Activated CD8-positive, alpha-beta T cell treated with anti-CD3 and anti-CD28 coated beads, Interleukin-2, amount 10 ng/mL, durations not matched to agents 7 days and 5 days (primary cell): ENCODE measurements at places on chromosomes 7 and 10. TPM values are rescaled to one million over a fixed set of nuclear protein-coding genes. Genes with fewer than 3 reads are reported as not detected.

CALHM3 gene
- total RNA-seq: 0.45 TPM

UCN3 gene
- not detected for total RNA-seq

DRGX gene
- not detected for total RNA-seq

ZWINT gene
- total RNA-seq: 123 TPM

RBM33 gene
- total RNA-seq: 85.6 TPM

DNA sequence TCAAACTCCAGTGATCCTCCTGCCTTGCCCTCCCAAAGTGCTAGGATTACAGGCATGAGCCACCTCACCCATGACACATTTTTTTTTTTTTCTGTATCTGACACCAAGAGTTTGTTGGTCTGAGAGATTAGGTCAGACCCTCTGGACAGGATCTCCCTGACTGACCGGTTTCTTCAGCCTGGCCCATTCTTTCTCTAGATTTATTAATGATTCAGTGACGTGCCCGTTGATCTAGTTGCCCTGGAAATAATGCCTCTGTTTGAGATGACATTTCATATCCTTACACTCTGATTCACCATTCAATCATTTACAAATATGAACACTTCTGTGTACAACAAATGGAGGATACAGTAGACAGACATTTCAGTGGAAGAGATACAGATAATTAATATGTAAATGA, 1.4 kb upstream of the ZNF212 start:
- H3K4me3 ChIP-seq: no peak overlapping the region
- peaks cover 28% of the 10 kb centered on the region for H3K4me1 ChIP-seq
- H3K27ac ChIP-seq: no peak overlapping the region
- H3K36me3 ChIP-seq: peaks cover 11% of the 10 kb centered on the region
- H3K27me3 ChIP-seq: no peaks in the 10 kb centered on the region

GRCh38 chr10:122550427-122550826, 10.1 kb upstream of the DMBT1 start:
- no peak overlapping the region for H3K4me3 ChIP-seq
- H3K4me1 ChIP-seq: peaks cover 11% of the 10 kb centered on the region
- no peaks in the 10 kb centered on the region for H3K36me3 ChIP-seq
- no peaks in the 10 kb centered on the region for H3K27me3 ChIP-seq
- no peak overlapping the region for H3K27ac ChIP-seq
- no peak for DNase-seq

DNA sequence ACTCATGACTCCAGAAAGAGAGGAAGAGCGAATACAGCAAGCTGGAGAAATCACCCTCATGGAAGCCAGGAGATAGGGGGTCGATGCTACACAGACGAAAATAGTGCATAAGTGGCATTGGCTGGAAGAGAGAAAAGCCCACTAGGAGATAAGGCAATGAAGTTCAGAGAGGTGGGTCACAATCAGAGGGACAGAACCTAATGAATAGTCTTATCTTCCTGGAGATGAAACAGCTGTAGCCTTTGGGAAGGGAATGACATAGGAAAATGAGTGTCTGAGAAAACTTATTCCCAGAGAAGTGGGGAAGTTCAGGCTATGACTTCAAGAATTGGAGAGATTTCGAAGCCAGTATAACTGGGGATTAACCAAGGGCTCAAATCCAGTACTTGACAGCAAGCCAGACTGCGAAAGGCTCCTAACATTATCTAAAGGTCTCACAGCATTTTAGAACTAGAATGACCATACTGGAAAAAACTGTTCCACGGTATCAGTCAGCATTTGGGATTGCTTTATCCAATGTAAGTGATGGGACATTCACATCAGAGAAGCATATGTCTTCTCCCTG, 211.1 kb downstream of the ZNF365 start:
- no peak overlapping the region for H3K27ac ChIP-seq
- no peaks in the 10 kb centered on the region for H3K36me3 ChIP-seq
- DNase-seq: no peak
- no peaks in the 10 kb centered on the region for H3K4me1 ChIP-seq
- no peak overlapping the region for H3K4me3 ChIP-seq

DNA sequence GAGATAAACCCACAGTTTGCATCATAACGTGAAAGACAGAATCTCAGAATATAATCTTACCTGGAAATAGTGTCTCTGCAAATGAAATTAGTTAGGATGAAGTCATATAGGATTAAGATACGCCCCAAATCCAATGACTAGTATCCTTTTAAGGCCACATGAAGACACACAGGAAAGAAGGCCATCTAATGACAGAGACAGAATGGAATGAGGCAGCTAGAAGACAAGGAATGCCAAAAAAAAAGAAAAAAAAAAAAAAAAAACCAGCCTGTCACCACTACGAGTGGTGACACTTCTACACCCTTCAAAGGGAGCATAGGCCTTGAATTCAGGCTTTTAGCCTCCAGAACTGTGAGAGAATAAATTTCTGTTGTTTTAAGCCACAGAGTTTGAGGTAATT, 82.9 kb downstream of the HYCC1 start:
- no peak overlapping the region for H3K27ac ChIP-seq
- peaks cover 18% of the 10 kb centered on the region for H3K27me3 ChIP-seq
- no peaks in the 10 kb centered on the region for H3K4me1 ChIP-seq

DNA sequence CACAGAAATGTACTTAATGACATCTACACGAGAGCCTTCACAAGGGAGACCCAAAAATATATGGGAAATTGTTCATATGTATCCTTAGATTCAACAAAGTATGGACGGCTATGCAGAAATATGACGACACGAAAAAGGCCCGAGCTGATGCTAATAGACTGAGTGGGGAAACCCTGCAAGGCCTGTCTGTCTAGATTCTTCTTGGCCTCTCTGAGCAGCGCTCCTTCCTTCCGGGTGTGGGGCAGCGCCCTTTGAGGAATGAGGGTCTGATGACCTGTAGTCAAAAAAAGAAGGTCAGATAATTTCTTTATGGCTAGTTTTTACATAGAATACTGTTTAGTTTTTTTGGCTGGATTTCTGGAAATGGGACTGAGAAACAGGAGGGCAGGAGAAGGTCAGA, 192.8 kb upstream of the AKR1E2 start:
- H3K4me3 ChIP-seq: no peak overlapping the region
- H3K27me3 ChIP-seq: peaks cover 5% of the 10 kb centered on the region
- DNase-seq: no peak
- no peaks in the 10 kb centered on the region for H3K4me1 ChIP-seq
- H3K27ac ChIP-seq: no peak overlapping the region

GRCh38 chr10:352476-353235, 217.4 kb downstream of the ZMYND11 start:
- peak overlapping the region; percentile 82 for H3K27ac ChIP-seq
- peaks cover 4% of the 10 kb centered on the region for H3K27me3 ChIP-seq
- no peaks in the 10 kb centered on the region for H3K36me3 ChIP-seq
- H3K4me1 ChIP-seq: peaks cover 38% of the 10 kb centered on the region
- DNase-seq: peak; percentile 40
- H3K4me3 ChIP-seq: peak overlapping the region; percentile 68

DNA sequence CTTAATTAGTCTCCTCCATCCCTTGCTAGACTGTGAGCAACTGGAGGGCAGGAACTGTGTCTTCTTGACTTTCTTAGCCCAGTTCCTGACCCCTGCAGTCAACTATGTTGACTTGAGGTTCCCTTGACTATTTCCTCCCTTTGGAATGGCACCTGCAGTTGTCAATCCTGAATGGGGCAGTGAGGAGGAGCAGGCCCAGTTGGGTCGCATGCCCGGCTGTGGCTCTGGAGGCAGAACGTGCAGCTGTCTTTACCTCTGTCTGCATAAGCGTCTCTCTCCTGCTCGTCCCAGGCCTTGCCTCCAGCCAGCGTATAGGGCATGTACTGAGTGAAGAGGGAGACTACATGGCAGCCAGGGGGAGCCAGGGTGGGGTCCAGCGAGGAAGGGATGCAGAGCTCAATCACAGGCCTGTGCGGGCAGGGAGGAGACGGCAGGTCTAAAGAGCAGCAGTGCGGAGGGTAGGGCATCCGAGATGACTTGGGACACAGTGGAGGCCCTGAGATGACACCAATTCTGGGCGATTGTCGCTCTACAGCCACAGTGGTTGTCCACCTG, 26.8 kb downstream of the PYROXD2 start:
- H3K27ac ChIP-seq: no peak overlapping the region
- DNase-seq: no peak
- no peak overlapping the region for H3K4me3 ChIP-seq
- H3K4me1 ChIP-seq: peaks cover 26% of the 10 kb centered on the region
- no peaks in the 10 kb centered on the region for H3K27me3 ChIP-seq
- H3K36me3 ChIP-seq: peaks cover 2% of the 10 kb centered on the region

GRCh38 chr7:136637813-136638212, 230.6 kb upstream of the CHRM2 start:
- no peaks in the 10 kb centered on the region for H3K36me3 ChIP-seq
- DNase-seq: no peak
- no peak overlapping the region for H3K4me3 ChIP-seq
- H3K27me3 ChIP-seq: no peaks in the 10 kb centered on the region

DNA sequence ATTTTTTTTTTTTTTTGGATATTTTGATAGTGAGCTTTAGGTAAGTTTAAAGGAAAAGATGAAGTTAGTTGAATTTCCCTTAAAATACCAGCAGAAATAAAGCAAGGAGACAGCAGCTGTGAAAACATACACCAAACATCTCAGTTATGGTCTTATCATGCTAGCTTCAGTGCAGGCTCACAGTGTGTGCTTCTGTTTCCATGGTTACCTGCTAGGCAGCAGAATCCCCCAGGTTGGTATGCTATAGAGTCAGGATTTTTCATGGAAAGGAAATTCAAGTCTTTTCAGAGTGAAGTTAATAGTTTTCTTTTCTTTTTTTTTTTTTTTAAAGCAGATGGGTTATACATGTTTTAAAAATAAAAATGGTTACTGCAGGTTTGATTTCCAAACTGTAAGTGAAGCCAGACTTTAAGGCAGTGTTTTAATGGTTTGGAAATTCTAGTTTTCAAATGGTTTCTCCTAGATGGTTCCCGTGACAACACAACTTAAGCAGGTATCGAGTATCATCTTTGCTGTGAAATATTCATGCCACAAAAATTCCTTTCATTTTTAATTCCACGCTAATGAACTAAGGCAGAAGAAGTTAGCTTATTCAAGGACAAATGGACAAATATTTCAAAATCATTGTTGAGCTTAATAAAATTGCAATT, 230.9 kb downstream of the BICC1 start:
- DNase-seq: no peak
- no peak overlapping the region for H3K27ac ChIP-seq
- H3K27me3 ChIP-seq: peaks cover 2% of the 10 kb centered on the region
- H3K4me1 ChIP-seq: no peaks in the 10 kb centered on the region
- no peak overlapping the region for H3K4me3 ChIP-seq
